ENCODE measurements at places on chromosomes 2 and 18.

- no peak for DNase-seq
Observed at GRCh38 chr2:146931109-146931508, 913.7 kb upstream of the ACVR2A start.

DNA sequence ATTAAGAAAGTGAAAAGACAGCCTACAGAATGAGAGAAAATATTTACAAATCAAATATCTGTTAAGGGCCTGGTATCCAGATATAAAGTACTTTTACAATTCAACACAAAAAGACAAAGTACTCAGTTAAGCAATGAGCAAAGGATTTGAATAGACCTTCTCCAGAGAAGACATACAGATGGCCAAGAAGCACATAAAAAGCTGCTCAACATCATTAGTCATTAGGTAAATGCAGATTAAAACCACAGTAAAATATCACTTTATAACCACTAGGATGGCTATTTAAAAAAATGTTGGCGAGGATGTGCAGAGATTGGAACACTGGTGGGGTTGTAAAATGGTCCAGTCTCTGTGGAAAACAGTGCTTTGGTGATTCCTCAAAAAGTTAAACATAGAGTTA is 38.9 kb downstream of the RAB31 start:
- DNase-seq = no peak

GRCh38 chr2:204265681-204266181 is 279.5 kb upstream of the PARD3B start:
- DNase-seq = no peak

GRCh38 chr2:168916331-168916675 is 15.2 kb downstream of the G6PC2 start:
- DNase-seq = no peak

- no peak for DNase-seq
Observed at GRCh38 chr2:10002681-10003080, 40.7 kb upstream of the KLF11 start.

DNA sequence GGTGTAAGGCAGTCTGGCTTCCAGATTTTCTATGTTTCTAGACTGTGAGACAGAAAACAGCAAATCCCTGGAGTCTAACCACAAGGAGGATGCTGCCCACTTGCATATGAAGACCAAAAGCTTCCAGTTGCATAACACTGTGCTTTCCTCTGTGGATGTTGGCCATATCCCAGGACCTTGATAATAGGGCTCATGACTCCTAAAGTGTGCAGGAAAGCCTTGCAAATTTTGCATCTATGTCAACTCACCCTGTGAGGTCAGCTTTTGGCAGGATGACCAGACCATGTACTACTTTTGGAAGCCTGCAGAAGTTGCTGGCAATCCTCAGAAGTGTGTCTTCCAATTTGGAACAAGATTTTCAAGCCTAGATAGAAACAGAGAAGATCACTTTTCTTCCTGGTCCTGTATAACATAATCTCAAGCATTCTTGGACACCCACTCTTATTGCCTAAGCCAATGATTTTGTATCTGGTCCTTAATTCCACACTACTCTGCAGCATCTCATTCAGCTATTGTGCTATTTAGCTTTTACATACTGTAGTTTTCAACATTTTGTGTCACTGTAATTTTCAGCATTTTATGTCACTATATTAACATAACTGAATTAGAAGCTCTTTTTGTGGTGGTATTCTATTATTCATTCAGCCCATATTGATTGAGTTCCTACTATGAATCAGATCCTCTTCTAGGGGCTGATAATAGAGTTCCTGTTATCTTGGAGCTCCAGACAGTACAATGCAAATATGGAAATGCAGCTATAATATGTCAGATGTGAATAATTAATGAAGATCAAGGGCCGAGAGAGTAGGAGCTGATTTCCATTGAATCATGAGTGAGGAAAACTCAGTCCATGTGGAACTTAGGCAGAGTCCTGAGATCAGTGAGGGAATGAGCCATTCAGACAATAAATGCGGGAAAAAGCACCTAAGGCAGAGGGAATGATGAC is 85.3 kb upstream of the RAB27B start:
- no peak for DNase-seq

DNA sequence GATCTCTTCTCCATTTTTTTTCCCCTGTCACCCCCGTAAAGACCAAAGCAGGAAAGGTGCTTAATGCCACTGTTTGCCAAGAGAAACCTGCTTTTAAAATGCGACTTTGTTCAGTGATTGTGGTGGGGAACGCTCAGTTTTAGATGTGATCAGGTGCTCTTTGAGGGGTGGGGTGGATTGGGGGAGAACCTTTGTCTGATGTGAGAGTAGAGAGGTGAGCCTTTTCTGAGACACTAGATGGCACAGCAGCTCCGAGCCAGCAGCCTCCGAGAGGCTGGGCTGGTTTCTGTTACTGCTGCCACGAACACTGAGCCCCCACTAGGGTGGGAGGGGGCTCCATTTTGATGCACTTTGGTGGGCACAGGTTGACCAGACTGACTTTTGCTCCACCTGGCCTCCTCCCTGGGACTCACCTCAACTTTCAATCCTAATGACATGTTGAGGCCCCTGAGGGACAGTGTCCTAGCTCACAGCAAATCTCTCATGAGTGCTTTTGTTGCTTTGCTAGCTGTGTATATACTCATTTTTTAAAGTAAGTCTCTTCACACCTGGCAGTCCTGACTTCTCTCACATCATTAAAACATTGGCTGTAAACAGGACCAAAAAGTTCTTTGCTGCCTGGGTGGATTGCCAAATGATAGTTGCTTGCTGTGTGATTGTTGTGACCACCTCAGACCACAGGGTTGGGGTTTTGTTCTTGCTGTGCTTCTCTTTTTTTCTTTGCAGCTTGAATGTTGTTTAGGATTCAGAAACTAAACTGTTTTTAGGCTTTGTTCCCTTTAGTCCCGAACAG is 98.2 kb upstream of the MAP3K20 start:
- no peak for DNase-seq

DNA sequence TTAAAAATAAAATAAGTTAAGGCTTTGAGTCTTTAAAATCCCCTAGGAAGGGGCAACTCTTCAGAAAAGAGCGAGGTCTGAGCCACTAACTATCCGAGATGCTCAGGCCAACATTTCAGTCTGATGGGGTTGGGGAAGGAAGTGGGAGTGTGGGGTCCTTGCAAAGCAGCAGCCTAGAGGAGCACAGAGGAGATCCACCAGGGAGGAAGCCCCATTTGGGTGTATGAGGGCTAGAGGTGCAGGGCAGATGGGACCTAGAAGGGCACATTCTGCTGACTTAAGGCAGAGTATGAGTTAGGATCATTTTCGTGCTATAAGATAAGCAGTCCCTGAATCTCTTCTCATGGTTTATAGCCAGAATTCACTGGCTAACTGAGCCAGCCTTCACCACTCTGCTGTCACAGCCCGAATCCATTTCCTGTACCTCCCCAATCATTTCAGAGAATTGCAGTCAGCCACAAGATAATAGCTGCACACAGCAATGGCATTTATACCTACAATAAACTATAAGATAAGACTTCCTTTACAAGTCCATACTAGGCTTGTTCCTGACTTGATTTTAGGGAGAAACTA is 37.0 kb downstream of the MRPL30 start:
- DNase-seq = no peak

DNA sequence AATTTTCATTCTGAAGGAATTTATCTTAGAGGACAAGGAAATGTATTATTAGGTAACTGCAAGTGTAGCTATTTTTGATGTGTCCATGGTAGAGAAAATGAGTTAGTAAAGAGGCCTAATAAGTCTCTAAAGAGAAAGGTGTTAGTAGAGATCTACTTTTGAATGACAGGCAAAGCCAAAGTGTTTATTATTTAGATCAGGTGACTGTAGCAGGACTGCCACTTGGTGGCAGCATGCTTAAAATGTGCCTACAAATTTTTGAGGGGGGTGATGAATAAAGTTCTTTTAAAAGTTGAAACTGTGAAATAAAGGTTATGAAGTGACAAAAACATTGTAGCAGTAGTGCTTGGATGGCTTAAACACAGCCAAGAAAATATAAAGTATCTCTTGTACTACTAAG is 421.5 kb upstream of the MEIS1 start:
- no peak for DNase-seq

GRCh38 chr18:7023581-7023980 is 94.0 kb downstream of the LAMA1 start:
- no peak for DNase-seq

DNA sequence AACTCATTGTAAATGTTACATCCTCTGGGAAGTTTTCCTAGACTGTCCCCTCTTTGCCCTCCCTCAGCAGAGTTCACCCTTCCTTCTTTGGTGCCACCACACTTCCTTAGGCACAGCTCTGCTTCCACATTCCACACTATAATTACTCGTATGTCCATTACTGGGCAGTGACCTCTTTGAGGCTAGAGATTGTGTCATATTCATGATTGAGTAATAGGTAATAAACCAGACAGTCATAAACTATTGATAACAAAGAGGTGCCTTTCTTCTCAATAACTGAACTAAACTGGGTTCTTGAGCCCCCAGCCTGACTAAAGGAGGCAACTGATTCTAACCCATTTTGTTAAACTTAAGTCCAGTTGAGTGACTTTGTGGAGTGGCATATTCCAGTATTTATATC is 28.3 kb downstream of the MYO3B start:
- no peak for DNase-seq

- DNase-seq = no peak
Observed at GRCh38 chr2:137168552-137168951, 403.2 kb downstream of the THSD7B start.

DNA sequence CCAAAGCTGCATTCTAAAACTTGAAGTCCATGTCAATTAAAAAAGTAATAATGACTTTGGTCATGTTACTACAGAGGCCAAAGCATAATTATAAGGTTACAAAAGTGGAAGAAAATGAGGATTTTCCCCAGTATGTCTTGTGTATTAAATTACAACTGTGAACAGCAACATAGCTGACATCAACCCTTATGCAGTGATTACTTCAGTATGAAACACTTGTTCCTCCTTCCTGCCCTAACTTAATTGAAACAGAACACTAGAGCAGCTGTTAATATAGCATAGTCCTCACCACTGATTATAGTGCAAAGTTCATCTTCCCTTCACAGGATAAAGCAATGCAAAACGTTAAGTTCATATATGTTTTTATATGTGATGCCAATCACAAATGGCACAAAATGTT is 29.9 kb downstream of the EPB41L3 start:
- no peak for DNase-seq

GRCh38 chr2:1777781-1778180 is 33.5 kb upstream of the PXDN start:
- DNase-seq = no peak

DNA sequence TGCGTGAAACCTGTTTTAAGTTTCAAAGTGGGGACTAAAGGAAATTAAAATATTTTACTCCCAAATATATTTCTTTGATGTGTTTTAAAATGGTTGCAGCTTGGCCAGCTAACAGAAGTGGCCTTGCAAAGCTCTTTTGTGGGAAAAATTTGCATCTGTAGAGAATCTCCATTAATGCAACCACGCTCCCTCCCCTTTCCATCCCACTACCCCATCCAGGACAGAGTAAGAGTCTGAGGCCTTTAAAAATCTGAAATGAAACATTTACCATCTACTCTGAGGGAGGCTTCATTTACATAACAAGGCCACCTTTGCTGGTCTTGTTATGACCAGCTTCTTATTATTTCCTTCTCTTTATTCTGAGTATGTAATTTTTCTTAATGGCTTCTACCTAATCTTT is 63.5 kb downstream of the STAT4 start:
- DNase-seq = no peak

GRCh38 chr2:11676640-11677039 is 6.6 kb upstream of the NTSR2 start:
- no peak for DNase-seq

- DNase-seq = no peak
Observed at GRCh38 chr18:32450874-32451273, 19.8 kb downstream of the GAREM1 start.

GRCh38 chr18:31983976-31984375 is 34.6 kb upstream of the RNF125 start:
- DNase-seq = no peak

DNA sequence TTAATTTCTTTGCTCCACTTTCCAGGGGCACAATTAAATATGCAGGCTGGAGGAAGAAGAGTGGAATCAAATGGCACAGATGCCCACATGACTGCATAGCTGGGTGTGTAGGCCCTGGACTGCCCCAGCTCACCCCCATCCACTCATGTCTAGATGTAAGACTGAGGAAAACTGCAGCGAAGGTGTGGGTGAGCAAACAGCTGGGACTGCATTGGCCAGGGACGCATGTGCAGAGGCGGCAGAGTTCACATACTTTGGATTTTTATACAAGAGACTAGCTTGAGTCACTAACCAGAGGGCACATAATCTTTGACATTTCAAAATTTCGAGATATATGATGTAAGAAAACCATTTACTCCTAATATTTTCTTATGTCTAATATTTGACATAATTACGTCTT is 60.1 kb downstream of the SPIRE1 start:
- DNase-seq = no peak

GRCh38 chr2:215613888-215614287 is 178.0 kb upstream of the FN1 start:
- DNase-seq = no peak

- DNase-seq = no peak
Observed at GRCh38 chr2:61906186-61906470, 654 bp downstream of the COMMD1 start.

DNA sequence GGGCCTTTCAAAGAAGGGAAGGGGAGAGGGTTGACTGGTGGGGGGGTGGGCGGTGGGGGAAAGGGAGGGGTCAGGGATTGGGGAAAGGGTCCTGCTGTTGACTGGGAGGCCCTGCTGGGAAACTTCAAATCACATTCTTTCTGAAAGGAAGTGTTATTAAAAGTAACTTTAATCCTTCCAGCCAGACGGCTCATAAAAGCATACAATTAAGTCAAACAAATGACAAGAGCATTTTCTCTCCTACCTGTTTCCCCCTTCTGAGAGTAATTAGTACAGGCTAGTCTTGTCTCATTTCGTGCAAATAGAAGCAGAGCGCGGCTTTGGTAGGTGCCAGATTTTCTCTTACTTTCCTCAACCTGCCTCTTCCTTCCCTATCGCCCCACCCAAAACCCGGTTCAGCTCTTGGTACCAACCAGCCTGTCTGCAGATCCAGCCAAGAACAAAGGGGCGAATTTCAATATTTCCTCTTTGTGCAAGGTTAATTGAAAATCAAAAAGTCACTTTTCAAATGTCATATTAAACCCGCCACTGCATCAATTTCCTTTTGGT is 2112.6 kb upstream of the PIK3C3 start:
- no peak for DNase-seq

GRCh38 chr2:60880643-60881046 is 729 bp upstream of the REL start:
- DNase-seq = no peak

DNA sequence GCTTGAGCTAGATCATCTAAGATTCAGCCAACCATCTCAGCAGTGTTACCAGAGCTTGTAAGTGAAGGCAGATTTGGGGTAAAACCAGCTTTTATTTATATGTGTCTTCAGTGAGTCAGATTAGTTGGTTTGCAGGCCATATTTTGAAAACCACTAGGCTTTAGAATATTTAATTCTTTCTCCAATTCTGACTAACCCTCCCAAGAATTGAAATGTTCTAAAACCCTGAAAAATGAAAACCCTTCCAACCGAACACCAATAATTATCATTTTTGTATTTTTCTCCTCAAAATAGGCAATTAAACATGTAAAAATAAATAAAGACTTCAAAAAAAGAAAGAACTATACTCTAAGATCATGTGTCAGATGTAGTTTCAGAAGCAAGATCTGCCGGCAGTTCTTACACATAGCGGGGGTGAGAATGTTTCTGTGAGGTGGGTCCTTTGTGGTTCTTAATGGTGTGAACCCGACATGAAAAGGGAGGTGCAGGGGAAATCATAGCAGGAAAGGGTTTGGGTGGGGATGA is 14.2 kb downstream of the PLEK start:
- no peak for DNase-seq
